ENCODE measurements at places on chromosomes 2 and 18.
A peak's percentile ranks its signal among the peaks of the same experiment; 100 is the strongest.

DNA sequence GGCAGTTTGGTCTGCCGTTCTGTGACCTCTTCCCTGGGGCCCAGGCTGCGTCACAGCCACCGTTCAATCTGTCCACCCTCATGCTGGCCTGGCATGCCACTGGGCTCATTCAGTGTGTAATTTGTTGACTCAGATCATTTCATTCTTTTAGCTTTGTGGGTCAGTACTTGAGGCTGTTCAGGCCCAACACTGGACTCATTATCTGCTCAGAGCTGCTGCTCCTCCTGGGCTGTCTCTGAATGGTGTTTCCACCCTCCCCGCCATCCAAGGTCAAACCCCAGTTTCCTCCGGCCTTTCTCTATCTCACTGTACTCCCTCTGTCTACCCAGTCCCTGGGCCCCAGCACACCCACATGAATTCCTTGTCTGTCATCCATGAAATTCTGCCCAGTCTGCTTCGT, 152.4 kb upstream of the NCK2 start:
- DNase-seq = peak; percentile 87

DNA sequence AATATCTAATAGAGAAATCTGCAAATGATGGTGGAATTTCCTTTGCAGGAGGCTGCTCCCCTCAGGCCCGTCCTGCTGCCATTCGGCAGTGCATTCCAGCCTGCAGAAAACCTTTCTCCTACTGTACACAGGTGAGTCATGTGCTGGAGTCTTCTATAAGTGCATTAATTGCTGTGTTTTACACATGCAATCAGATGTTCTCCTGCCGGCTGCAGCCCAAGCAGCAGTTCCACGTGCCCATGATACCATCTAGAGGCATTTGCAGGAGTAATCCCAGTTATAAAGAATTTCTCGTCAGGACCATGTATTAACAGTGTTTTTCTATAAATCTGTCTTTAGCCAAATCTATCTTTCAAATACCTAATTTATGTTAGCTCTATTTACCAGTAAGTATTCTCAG, 304.7 kb upstream of the HNMT start:
- peak; percentile 33 for DNase-seq

DNA sequence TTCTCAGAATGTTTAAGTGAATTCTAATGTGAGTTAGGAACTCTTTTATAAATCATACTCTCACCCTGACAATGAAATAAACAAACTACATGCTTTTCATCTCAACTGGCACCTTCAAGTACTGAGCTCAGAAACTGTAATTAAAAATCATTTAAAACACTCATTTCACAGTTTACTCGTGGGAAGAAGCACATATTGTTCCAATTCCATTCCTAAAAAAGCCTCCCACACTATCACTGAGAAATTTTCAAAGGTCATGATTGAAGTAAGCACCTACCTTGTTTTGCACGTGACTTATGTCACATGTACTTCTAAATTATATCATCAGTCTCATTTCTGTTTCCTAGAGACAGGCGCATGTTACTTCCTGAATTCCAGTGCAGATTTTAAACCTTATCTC, 678.1 kb upstream of the SLC8A1 start:
- no peak for DNase-seq

GRCh38 chr18:55142410-55142809, 183.1 kb upstream of the CCDC68 start:
- DNase-seq = no peak

- no peak for DNase-seq
Measured at GRCh38 chr2:173258701-173259100, 96.0 kb upstream of the CDCA7 start.

- DNase-seq = no peak
Measured at GRCh38 chr18:45266023-45266422, 349.3 kb upstream of the SLC14A2 start.

DNA sequence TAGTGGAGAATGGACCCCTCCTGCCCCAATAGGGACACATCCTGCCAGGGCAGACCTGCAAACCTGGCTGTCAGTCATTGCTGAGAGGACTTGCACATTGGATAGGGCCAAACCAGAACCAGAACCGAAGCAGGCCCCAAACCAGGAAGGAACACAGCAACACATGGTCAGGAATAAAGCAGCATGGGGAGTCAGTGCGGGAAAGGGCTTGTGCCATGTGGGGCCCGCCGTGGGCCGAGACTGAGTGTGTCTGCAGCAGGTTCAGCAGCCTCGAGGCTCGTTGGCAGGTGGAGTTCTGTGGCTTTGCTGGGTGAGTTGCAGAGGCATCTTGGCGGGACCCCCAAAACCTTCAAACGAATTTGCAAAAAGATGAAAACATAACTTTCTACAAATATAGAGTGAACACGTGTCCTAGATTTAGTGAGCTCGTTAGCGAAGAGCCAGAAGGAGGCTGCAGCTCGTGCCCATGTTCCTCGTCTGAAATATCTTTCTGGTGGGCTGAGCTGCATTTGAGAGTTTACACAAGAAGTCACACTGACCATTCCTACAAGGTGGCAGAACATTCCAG, 44.9 kb upstream of the LDLRAD4 start:
- no peak for DNase-seq

- DNase-seq = no peak
Measured at GRCh38 chr2:8581601-8582041, 100.2 kb upstream of the ID2 start.

GRCh38 chr18:63319383-63320122, at the start of gene BCL2:
Gene BCL2, minus strand, starts transcription at chr18:63319769.
- no peak for DNase-seq

GRCh38 chr2:207836521-207837133, 66.9 kb upstream of the FZD5 start:
- no peak for DNase-seq

DNA sequence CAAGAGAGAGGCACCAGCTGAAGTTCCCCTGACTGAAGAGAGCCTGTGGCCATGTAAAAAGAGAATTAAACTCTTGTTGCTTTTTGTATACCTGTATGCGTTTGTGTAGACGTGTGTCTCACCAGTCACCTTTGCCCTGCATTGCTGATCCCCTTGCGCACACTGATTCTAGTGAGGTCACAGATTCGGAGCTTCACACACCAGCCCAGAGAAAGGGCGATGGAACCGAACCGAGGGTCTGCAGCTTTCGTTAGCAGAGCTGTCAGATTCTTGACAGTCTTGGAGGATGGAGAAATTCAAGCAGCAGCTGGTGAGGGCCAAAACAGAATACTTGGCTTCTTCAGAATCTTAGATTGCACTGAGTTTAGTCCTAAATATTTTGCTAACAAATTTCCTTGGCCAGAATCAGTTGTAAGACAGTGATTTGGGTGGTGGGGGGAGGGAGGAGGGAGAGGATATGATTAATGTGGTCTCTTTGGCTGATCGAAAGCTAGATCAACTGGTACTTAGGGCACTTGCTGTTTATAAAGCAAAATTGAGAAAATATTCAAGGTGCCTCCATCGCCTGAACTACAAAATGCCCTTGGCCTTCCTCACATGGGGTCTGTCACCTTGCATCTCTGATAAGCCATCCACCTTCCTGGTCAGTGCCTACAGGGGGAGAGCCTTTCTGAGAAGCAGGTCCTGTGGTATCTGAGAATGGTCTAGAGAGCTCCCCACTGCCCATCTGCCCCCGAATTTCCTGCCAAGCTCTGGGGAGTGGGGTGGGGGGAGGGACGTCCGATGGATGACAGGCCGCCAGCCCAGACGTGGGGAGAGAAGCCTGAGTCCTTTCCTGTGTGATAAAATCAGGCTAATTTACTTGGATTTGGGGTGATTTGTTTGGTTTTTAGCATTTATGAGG, 123.5 kb downstream of the CABLES1 start:
- DNase-seq = peak; percentile 57

- no peak for DNase-seq
Measured at GRCh38 chr2:178199334-178199733, 5.0 kb downstream of the OSBPL6 start.

DNA sequence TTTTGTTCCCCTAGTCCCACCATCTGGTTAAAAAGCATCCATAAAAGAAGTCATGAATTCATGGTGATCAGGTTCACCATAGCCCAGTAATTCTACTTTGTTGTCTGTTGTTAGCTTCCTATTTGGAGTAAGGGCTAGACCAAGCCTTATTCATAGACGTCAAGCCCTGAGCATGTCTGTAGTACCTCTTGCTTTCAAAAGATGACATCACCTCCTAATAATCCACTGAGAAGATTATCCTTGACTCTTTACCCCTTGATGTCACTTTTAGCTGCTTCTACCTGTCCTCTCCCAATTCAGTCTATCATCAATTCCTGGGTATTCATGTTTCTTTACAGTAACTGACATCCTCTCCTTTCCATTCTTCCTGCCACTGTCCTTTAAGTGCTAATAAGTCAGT, 90.1 kb downstream of the EML6 start:
- no peak for DNase-seq

- no peak for DNase-seq
Measured at GRCh38 chr18:27954226-27954625, 222.7 kb downstream of the CDH2 start.

DNA sequence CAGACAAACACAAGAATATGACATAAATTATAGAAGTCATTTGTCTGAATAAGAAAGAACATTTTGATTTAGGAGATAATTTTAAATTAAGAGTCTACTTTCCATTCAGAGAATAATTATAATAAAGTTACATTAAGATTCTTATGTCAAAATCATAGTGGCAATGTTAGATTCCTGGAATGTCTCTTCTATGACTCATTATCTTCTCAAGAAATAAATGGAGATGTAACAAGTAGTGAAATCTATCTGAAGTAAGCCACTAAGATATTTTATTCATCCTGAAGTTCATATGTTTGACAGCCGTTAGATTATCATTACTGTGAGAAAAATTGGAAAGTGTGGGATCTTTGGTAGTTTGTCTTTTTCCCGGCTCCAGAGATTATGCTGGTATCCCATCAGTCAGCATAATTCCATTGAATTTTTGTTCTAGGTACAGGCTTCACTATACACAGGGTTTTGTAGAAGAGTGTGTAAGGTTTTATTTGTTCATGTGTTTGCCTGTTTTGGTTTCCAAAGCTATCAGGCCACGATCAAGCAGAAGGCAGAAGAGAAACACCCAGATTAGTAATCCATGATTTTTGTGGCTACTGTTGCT, 1246.6 kb upstream of the LRRTM1 start:
- no peak for DNase-seq

DNA sequence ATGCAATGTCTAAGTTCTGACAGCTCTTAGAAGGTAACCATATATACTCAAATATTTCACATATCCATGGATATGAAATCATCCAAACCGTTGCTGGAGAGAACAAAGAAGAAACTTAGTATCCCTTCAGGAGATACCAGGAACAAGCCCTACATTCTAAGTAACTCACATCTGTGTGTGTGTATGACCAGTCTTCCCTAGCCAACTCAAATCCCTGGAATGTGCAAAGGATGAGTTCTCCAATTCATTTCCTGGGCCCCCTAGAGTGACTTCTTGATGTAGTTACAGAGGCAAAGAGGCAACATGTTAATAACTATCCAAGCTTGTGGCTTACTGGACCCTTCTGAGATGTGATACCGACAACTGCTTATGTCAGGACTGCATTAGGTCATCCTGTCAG, 20.1 kb downstream of the TPGS2 start:
- DNase-seq = peak; percentile 58

GRCh38 chr2:74849228-74849892, 15.4 kb downstream of the HK2 start:
- no peak for DNase-seq

DNA sequence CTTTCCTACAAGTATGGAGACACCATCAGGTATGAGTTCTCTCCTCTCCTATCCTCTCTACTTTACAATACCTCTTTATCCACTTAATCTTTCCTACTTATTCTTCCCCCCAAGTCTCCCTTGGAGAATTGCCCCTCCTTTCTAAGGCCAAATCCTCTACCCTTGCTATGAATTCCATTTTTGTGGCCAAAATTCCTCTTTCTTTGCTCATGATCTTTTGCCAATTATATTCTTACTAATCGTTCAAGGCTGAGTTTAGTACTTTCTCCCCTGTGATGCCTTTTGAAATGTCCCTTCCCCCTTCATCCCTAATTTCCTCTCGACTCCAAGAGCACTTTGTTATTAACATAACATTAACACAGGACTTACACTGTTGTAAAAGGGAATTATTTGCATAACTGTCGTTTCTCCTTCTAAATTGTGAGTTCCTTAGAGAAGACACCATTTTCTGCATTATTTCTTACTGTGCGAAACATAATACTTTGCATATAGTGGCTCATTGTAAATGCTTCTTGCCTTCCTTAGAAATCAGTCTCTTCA, 133.4 kb downstream of the KCTD1 start:
- no peak for DNase-seq

GRCh38 chr2:26959331-26959730, 11.1 kb upstream of the MAPRE3 start:
- DNase-seq = no peak

GRCh38 chr18:60471652-60472051, 99.1 kb upstream of the MC4R start:
- DNase-seq = no peak

- DNase-seq = no peak
Measured at GRCh38 chr2:207408086-207408794, 121.5 kb upstream of the CREB1 start.

- DNase-seq = no peak
Measured at GRCh38 chr2:158006961-158007719, 94.5 kb upstream of the UPP2 start.

GRCh38 chr2:25115249-25115883, 53.0 kb downstream of the POMC start:
- DNase-seq = no peak

DNA sequence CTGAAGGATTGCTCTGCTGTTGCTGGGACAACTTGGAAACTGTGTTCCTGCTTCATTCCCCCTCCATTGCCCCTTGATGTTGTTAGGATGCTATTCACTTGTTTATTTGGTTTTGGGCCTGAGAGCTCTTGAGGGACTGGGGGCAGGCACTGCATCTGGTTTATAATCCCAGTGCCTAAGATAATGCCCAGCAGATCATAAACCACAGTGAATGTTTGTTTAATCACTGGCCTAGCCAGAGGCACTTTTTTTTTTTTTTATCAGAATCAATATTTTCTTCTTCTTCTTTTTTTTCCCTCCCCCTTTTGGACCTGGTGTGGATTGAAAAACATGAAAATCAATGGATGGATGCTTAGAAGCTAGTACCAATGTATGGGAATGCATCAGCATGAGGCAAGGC, 38.1 kb downstream of the KCNS3 start:
- DNase-seq = no peak

- no peak for DNase-seq
Measured at GRCh38 chr2:237647176-237648015, 20.0 kb downstream of the LRRFIP1 start.

GRCh38 chr2:45728458-45728942, 77.0 kb downstream of the PRKCE start:
- no peak for DNase-seq

GRCh38 chr2:39568561-39569006, 97.1 kb upstream of the TMEM178A start:
- DNase-seq = peak; percentile 24

GRCh38 chr2:181627545-181627944, 29.4 kb downstream of the CERKL start:
- no peak for DNase-seq

- peak; percentile 85 for DNase-seq
Measured at GRCh38 chr18:26617151-26617554, 68.8 kb upstream of the KCTD1 start.

Measured in trophoblast cell (in vitro differentiated cells and primary cell).